ENCODE measurements at places on chromosomes 16 and 17.

DNA sequence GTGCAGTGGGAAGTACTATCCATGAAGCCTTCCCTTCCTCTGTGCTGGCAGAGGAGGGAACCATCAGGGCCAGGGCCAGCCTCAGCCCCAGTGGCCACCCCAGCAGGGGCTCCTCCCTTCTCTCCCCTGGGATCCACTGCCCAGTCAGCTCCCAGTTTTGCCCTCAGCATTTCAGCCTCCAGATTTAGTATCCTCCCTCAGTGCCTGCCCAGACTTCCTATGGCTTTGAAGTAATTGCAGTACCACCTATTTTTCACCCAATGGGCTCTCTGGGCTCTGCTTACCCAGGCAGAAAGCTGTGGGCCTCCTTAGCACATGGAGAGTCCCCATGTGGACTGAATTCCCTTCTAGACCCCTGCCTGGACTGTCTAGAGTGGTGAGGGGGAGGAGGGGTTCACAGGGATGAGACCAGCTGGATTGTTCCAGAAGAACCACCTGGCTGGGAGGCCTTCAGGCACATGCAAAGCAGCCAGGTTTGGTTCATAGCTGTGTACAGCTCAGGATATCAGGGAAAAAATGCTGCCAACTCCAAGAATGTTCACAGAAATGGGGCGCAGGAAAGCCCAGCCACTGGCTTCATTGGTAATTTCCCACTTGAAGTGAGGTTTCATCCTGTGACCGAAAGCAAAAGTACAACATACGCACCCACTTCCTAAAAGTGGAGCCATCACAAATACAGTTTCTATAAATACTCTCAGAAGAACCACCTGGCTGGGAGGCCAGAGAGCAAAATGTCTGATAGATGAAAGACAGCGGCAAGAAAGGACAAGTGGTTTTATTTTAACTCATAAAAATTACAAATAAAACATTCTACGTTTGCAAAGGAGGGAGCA is 15.2 kb upstream of the HERPUD1 start:
- DNase-seq, result no peak

GRCh38 chr17:52536489-52536888 is 378.0 kb upstream of the CA10 start:
- no peak for DNase-seq

DNA sequence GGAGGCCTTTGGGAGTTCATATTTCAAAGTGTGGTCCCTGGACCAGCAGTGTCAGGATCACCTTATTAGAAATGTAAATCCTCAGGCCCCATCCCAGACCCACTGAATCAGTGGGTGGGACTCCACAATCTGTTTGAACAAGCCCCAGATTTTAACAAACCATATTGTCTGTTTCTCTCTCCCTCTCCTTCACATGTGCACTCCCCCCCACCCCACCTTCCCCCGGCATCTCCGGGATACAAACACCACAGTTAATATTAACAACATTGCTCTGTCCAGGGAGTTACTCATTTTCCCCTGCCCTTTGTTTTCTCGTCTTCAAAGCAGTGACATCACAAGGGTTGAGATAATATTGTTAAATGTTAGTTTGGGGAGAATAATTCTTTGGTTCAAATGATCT is 127.3 kb downstream of the KATNIP start:
- DNase-seq, result peak; percentile 42

DNA sequence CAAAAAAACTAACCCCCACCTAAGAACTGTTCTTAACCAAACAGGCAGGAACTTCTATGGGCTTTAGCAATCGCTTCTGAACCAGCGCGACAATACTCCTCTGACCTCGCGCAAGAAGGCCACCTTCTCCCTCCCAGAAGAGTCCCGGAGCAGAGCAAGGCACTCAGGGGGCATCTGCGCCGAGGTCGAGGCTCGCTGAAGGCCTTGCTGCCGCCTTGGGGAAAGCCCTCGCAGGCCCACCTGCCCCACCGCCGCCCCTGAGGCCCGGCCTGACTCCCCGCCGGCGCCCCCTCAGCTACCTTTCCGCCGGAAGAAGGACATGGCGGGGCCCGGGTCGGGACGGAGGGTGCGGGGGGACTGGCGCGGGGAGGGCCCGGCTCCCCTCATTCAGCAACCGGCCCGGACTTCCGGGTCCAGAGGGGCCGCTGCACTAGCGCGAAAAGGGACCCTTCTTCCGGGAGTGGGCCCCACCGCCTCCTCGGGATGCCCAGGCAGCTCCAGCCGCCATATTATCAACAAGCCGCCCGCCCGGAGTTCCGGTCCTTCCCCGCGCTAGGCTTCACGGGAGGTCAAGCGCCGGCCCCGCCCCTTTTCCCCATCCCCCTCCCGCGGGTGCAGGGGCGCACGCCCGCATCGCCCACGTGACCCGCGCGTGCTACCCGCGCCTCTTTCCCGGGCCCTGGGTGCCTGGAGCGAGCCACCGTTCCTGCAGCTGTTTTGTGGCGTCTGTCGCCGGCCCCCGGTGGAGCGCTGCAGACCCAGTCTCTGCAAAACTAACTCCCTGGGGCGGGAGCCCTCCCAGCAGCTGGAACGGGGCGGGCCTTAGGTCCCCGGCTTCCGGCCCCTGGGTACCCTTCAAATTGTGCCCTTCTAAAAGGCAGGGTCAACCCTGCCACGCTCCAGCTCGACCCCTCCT is at the start of gene AKAP10:
Gene AKAP10, minus strand, starts transcription at position 536 of the 916 bp plus-strand sequence. Its CDS starts 149 bp downstream, at position 387.
- peak; percentile 72 for DNase-seq

DNA sequence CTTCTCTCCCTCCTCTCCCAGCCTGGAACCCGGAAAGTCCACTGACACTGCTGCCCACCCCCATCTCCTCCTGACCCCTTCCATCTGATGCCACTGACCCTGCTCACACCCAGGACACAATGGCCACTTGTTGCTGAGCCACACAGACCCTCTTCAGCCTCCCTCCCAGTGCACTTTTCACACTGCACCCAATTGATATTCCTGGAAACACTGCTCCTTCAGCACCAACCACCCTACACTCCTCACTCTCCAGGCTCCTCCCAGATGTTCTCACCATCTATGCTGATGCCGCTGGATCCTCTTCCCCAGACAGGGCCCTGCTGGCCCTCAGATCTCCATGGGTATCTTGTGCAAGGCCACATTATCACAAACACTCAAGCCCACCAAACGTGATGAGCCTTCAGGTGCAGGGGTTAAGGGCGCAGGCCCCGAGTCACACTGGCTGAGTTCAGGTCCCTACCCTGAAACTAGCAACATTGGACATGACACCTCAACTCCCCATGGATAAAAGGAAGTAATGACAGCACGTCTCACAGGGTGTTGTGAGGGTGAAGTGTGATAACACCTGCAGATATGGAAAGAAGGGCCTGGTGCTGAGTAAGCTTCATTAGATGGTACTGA is 238.1 kb downstream of the ZNF423 start:
- no peak for DNase-seq

- no peak for DNase-seq
These were observed 443.0 kb downstream of the WWOX start for GRCh38 chr16:78542419-78542818.

DNA sequence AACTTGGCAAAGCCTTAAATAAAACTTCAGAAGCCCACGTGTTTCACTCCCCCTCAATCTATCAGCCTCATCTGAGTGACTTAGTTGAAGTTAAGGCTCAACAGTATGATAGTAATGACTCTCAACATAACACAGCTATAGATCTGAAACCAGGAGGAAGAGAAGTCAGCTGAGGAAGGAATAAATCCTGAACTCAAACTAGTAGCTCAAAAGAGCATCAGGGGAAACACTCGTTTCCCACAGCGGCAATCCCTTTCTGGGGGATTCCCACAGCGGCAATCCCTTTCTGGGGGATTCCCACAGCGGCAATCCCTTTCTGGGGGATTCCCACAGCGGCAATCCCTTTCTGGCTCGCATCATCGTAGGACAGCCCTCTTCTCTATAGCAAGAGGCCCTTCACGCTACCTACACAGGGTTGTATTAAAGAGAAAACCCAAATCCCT is 56.8 kb downstream of the ZZEF1 start:
- DNase-seq, result no peak

Data from fibroblast of lung (primary cell).